ENCODE measurements at places on chromosomes 7 and 10.
A peak's percentile ranks its signal among the peaks of the same experiment; 100 is the strongest.

DNA sequence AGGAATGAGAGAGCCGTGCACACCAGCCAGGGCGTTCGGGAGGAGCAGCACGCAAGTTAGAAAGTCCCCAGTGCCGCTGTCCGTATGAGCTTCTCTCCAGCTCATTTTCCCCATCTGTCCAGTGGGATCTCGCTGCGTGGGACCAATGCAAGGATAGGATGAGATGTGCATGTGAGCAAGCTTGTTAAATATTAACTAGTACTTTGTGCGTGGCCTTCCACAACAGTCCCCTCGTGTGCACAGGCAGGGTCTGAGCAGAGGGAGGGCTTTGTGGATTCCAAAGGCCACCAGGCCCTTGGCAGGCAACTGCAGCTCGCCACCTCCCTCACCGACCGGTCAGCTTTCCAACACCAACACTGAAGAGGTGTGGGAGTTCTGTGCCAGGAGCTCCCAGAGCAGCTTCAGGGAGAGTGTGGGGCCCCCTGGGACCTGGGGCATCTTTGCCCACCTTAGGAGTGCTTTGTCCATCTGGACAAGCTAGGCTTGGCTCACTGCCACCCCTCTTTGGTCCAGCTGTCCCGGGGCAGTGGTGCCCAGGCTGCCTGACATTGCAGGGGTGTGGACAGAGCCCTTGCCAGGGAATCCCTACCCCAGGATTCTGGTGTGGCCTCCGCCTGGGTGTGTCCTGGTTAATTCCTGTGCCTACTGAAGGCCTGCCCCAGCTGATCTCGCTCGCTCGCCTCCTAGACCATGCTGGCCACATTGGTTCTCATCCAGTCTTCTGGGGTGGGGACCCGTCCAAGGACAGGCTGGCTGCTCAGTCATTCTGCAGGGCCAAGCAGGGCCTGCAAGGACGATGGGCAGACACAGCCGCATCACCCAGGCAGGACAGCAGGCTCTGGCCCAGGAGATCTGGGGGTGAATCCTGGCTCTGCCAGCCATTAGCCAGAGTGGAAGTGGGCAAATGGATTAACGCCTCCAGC is 5.3 kb downstream of the FAM20C start:
- no peak for DNase-seq

- DNase-seq, result no peak
These were observed 140.7 kb downstream of the ATE1 start for GRCh38 chr10:121787169-121787568.

DNA sequence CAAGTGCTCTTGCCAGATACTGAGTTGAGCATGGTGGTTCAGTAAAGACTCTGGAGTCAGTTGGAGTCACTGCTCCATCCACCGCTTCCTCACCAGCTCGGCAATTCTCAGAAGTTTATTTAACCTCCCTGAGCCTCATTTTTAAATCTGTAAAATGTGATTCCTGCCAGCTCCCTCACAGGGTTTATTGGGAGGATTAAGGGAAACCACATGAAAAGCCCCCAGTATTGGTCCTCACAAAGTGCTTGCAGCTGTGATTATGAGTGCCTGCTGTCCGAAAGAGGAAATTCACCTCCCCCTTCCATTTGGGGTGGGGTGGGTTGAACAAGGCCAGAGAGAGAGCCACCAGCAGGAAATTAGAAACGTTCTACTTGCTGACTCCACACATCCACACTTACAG is 99.0 kb downstream of the AOAH start:
- no peak for DNase-seq

DNA sequence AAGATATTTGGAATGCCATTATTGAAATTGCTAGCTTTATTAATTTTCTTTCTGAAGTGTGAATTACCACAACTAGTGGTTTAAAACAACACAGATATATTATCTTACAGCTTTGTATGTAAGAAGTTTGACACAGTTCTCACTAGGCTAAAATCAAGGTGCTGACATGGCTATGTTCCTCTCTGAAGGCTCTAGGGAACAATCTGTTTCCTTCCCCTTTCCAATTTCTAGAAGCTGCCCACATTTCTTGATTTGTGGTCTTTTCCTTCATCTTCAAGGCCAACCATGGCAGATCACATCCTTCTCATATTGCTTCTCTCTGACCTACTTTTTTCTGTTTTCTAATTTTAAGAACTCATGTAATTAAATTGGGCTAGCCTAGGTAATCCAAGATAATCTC is 43.3 kb upstream of the SLC26A3 start:
- peak; percentile 3 for DNase-seq

Data from midbrain (tissue), 1 donor.